ENCODE measurements at places on chromosomes 12 and 14. TPM values are rescaled to one million over a fixed set of nuclear protein-coding genes. Genes with fewer than 3 reads are reported as not detected.

The HOXC12 gene
- not detected for total RNA-seq

The SSPN gene
- total RNA-seq = 0.56 TPM

The SHMT2 gene
- 142 TPM for total RNA-seq

The KSR2 gene
- total RNA-seq = 0.84 TPM

The KLHL33 gene
- total RNA-seq = not detected
